Smooth muscle cell of the brain vasculature (primary cell): ENCODE measurements at places on chromosomes 13 and 19.

DNA sequence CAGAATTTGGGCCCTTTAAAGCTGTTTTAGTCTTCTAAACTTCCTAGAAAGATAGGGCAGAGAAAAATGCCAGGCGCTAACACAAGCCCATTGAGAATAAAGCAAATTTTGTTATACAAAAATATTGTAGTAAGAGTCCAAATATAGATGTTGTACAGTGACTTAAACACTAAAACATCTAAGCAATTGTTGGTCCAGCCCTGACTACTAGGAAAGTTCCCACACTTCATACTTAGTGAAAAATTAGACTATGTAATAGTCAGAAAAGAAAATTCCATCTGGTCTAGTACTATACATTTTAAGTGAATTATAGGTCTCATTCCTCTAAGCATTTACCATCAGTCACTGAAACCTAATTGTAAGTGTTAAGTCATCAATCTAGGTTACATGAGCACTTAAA lies 1518.3 kb upstream of the SLC10A2 start:
- no peak for DNase-seq

DNA sequence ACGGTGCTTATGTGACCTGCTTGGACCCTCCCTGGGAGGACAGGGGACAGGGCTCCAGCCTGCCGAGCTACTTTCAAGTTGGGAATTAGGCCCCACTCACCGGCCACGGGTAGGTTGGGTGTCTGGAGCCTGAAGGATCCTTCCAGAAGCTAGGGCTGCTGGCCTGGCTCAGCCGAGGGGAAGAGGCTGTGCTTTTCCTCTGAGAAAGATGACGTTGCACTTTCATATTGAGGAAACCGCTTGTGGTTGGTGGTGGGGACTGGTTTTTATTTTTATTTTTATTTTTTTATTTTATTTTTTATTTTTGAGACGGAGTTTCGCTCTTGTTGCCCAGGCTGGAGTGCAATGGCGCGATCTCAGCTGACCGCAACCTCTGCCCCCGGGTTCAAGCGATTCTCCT lies at the start of gene TMEM150B:
Gene TMEM150B, minus strand, starts transcription at position 170 of the 400 bp plus-strand sequence. CDS start 4,305 bp downstream, outside the sequence.
- no peak for DNase-seq

- DNase-seq, result no peak
Measured at GRCh38 chr13:93248627-93249047, 22.0 kb downstream of the GPC6 start.

- DNase-seq, result no peak
Measured at GRCh38 chr19:38915329-38916321, 3.6 kb upstream of the CCER2 start.

DNA sequence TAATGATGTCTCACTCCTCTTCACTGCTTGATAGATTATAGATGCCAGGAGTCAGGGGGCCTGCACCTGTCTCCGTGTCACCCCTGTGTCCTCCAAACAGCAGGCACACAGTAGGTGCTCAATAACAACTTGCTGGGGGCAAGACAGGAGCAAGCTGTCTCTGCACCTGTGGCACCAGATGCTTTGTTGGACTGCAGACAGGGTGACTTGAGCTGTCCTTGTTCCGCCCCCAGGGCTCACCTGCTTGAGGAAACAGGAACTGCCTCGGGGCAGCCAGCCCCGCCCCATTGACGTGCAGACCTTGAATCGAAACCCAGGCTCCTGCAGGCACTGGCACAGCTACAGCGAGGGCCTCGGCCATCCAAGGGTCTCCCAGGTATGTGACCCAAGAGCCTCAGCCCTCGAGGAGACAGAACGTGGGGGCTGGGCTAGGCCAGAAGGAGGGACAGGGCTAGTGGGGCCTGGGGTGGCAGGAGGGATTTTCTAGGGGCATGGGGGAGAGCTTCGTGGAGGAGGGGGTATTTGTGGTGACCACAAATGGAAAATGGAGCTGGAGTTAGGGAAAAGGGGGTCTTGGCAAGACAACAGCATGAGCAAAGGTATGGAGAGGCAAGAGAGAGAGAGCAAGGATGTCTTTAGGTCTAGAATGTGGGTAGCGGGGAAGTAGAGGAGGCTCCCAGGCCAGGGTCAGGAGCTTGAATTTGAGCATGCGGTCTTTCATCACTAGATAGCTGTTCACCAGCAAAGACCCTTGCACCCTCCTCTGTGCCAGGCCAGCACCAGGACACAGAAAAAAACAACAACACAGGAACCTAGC lies at the start of gene HSH2D:
Gene HSH2D, plus strand, starts transcription at position 287 of the 817 bp plus-strand sequence. CDS start 5,066 bp downstream, outside the sequence.
- DNase-seq, result no peak
